ENCODE measurements at places on chromosomes 2 and 18.

GRCh38 chr2:168910330-168910729 is 9.2 kb downstream of the G6PC2 start:
- DNase-seq: no peak

DNA sequence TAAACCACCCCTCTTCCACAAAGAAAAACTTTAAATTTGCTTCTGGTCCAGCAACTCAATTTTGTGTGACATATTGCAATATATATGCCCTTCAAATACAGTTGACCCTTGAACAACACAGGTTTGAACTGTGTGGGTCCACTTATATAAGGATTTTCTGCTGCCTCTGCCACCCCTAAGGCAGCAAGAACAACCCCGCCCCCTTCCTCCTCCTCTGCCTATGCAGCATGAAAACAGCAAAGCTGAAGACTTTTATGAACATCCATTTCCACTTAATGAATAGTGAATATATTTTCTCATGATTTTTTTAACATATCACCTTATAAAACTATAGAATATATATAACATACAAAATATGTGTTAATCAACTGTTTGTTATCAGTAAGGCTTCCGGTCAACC is 58.3 kb downstream of the EML4 start:
- no peak for DNase-seq

DNA sequence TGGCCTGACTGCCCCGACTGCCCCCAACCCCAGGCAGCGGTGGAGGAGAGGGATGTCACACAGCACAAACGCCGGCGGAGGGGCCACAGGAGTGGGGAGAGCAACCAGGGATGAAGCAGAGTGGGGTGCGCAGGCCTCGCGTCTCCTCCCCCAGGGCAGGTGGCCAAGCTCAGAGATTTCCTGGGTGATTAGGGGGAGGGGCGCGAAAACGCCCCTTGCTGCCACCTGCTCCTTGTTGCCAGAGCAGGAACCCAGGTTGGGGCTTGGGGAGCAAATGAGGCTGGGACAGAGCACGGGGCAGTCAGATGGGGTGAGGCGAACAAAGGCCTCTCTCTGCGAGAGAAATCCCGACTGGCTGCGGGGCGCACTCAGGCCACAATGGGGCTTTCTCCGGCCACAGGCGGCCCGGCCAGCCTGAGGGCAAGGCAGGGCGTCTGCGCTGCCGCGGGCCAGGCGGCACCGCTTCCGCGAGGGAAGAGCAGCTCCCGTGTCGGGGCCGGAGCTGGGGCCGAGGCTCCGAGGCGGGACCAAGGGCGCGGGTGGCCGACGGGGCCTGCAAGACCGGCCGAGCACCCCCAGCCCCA is 11.5 kb downstream of the TEX44 start:
- DNase-seq: peak; percentile 68

GRCh38 chr2:101698014-101698843 is 722 bp downstream of the MAP4K4 start:
- no peak for DNase-seq

DNA sequence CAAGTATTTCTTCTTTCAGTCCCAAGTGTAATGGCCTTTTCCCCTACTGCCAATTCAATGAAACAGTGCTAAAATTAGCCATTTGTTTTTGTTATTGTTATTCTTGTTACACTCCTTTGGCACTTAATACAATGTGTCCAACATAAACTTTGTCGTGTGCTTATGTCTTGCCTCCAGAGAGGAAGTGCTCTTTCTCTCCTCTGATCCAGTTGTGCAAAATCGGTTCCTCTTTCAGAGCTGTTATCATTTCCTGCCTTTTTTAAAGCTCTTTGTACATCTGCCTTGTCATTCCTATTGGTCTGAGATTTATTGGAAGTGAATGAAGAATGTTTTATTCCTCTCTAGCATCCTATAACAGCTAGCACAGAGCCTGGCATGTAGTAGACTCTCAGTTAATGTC is 623.2 kb upstream of the ID2 start:
- DNase-seq: no peak

DNA sequence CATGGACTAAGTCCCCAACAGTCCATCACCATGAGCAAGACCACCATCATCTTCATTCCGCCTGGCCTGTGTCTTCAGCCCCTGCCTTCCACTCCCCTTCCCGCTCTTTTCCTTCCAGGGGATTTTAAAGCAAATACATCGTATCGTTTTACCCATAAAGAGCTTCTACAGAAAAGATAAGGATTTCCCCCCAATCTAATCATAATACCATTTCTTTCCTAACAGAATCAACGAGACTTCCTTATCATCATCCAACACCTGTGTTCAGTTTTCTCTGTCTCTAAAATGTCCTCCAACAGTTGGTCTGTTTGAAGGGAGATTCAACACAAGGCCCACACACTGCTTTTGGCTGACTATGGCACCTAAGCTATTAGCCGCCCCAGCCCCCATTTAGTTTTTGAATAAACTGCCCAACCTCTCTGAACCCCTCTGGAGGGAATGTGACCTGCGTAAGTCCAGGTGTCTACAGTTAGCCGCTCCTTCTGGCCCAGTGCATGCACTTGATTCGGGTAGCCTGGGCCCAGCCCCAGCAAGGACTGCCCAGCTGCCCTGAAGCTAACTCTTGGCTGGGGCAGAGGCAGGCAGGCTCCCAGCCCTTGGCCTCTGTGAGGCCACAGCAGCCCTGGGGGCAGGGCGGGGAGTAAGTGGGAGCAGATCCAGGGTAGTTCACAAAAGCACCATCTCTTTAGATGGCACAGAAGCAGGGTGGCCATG is 25.3 kb upstream of the SEMA4C start:
- no peak for DNase-seq

DNA sequence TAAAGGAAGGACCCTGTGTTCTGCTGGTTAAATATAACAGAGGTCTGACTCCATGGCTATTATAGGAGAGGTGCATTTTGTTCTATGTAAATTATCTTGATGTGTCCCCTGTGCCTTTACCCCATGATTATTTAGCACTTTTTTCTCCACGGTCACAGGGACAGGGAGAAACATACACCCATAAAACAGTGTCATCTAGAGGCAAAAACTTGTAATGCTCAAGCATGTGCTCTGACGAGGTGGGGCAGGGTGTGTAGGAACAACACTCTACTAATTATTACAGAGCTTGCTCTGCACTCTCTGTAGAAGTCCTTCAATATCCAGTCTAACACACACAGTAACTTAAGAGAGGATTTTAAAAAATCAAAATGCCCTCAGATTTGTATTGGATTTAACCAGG is 187.9 kb downstream of the NEDD4L start:
- no peak for DNase-seq

DNA sequence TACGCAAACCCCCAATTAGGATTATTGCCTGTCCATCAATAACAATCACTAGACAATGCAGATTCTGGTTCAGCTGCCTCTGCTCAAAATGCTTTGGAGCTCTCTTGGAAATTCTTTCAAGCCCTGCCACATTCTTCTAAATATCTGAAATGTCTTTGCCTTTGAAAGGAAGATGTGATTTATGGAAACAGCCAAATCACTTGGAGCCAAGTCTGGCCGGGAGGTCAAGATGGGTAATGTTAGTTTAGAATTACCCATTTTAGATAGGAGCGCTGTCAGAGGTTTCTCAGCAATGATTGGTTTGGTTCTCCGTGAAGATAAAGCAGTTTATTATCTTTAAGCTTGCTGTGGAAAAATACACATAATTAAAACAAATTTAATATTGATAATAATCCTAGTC is 306.7 kb downstream of the SETBP1 start:
- no peak for DNase-seq

DNA sequence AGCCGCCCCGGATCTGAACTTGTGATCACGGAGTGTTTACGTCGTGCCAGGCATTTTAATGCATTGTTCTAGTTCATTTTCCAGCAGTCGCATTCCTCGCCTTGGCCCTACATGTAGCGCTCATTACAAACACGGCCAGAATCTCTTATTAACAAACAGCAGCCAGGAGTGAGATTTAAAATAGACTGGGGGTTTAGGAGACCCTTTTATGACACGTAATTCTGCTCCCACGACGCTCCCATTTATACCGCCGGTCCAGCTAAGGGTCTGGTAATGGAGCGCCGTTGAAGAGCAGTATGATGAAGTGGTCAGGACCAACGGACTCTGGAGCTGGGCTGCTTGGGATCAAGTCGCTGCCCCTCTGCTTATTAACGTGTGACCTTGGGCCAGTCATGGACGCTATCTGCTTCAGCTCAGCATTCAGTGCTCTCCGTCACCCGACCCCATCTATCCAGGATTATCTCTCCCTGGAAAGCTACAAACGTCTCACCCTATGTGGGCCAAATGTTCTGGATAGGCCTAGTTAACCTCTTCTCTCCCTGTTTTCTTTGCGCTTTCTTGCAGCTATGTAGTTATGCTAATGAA is 745 bp downstream of the MSH2 start:
- DNase-seq: no peak

DNA sequence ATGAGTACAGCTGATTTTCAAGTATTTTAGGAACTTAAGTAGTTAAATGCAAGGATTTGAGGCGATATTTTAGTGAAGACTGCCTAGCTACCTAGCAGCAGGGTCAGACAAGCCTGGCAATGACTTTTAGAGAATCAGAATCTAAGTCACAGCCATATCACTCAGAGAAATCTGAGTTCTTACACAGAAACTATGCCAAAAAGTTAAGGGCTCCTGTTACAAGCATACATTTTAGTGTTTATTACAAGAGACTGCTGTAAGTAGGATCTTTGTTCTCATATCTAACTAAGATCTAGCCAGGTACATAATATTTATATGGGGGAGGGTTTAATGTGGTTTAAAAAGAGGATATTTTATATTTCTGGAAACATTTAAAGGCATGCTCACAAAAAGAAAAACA is 37.5 kb downstream of the MAP4K3 start:
- DNase-seq: no peak

- no peak for DNase-seq
These were observed 3.1 kb downstream of the DCC start for GRCh38 chr18:52343138-52343537.

GRCh38 chr2:26792720-26793119 is 6.9 kb downstream of the CENPA start:
- no peak for DNase-seq

- no peak for DNase-seq
These were observed 96.0 kb downstream of the TFCP2L1 start for GRCh38 chr2:121189011-121189410.

- no peak for DNase-seq
These were observed 89.0 kb downstream of the TMEM247 start for GRCh38 chr2:46568212-46569009.

DNA sequence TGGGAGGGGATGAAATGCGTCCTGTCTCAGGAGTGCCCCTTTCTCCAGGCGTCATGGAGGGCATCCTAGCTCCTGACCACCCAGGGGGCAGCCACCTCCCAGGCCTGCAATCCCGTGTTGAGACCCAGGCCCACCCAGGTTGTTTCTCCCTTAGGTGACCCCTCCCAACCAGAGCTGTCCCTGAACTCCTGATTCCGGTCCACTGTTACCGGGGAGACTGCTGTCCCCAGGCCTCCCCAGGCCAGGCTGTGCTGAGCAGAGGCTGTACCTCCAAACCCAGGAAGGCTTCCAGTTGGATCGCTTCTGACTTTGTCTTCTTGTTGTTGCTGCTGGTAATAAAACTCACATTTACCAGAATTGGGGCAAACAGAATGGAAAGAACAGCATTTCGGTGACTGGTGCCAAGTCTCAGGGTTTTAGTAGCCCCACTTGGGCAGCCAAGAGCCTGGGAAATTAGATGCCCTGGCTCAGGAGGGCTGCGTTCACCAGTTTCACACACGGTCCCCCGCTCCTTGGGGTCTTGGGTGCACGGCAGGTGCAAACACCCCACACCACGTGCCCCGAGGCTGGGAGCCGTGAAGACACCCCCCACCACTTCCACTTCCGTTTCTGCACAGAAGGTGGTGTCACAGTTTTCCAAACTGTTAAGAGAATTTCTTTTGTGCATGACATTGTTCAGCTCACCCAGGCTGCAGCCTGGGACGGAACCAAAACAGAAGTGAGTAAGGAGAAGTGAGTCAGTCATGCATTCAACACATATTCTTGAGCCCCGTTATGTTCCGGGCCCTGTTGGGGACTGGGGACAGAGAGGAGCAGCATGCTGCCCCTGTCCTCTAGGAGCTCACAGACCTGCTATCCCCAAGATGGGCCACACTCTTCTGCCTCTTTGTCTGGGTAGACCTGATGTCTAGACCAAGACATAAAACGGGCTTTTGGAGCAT is 29.4 kb downstream of the ITM2C start:
- peak; percentile 44 for DNase-seq

- no peak for DNase-seq
These were observed 92.3 kb downstream of the BIN1 start for GRCh38 chr2:127014630-127015029.

DNA sequence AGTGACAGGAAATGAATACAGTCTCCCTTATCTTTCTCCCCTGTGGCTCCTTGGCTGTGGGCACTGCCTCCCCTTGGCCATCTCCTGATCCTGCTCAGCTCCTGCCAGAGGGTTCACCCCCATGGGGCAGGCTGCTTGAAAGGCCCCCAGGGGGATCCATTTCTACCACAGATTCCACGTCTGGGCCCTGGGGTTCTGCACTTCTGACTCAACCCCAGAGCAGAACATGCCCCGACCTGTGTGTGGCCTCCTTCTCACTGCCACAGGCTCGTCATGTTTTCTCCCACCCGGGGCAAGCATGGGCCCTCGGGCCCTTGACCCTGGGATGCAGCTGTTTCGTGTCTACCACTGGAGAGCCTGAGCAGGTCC is 122.2 kb downstream of the ACKR3 start:
- no peak for DNase-seq

- no peak for DNase-seq
These were observed 129.9 kb upstream of the CHST9 start for GRCh38 chr18:27314996-27315395.

- no peak for DNase-seq
These were observed 86.9 kb downstream of the RDH14 start for GRCh38 chr2:18473241-18474181.

GRCh38 chr2:58364098-58364497 is 123.0 kb upstream of the FANCL start:
- DNase-seq: no peak

Data from dorsolateral prefrontal cortex (tissue), 122 donors.